Mesenteric fat pad (tissue), 1 donor: ENCODE measurements at places on chromosomes 6 and 20. TPM values are rescaled to one million over a fixed set of nuclear protein-coding genes. Genes with fewer than 3 reads are reported as not detected.

Gene HMGCLL1
- 0.29 TPM for total RNA-seq

Gene KCNK15
- 3.1 TPM for total RNA-seq

Gene CCN5
- total RNA-seq: 51.5 TPM

Gene PNLDC1
- total RNA-seq: not detected

Gene SSTR4
- not detected for total RNA-seq

Gene HLA-DQA2
- total RNA-seq: 1.5 TPM

Gene MED20
- 16.5 TPM for total RNA-seq

Gene C6orf52
- 1.1 TPM for total RNA-seq

Gene FLRT3
- 0.06 TPM for total RNA-seq

Gene TRIM31
- not detected for total RNA-seq

Gene HLA-DQB1
- 21.5 TPM for total RNA-seq

Gene SYTL3
- 4.1 TPM for total RNA-seq

Gene UNC5CL
- 0.48 TPM for total RNA-seq

Gene CLVS2
- total RNA-seq: not detected

Gene NRSN1
- total RNA-seq: not detected

Gene ELOVL2
- total RNA-seq: 0.10 TPM

Gene ISM1
- 4.0 TPM for total RNA-seq

Gene C6orf141
- 3.9 TPM for total RNA-seq

Gene HIVEP1
- total RNA-seq: 27.3 TPM

Gene RNF39
- total RNA-seq: not detected

Gene SLC22A2
- not detected for total RNA-seq

Gene PDYN
- total RNA-seq: not detected

Gene AVP
- 0.96 TPM for total RNA-seq

Gene SAPCD1
- 2.0 TPM for total RNA-seq

Gene CCM2L
- total RNA-seq: 10.4 TPM

Gene MKKS
- 14.4 TPM for total RNA-seq

Gene TPMT
- total RNA-seq: 7.1 TPM

Gene ULBP3
- total RNA-seq: 3.0 TPM

Gene CD109
- 10.8 TPM for total RNA-seq

Gene FBXO5
- 3.4 TPM for total RNA-seq

Gene GPR63
- total RNA-seq: 0.32 TPM
